Posterior vena cava (tissue), 2 donors: ENCODE measurements at places on chromosomes 6 and 20. TPM values are rescaled to one million over a fixed set of nuclear protein-coding genes. Genes with fewer than 3 reads are reported as not detected.

GRCh38 chr6:37806213-37806612 lies 13.3 kb upstream of the ZFAND3 start:
- DNase-seq = no peak

DNA sequence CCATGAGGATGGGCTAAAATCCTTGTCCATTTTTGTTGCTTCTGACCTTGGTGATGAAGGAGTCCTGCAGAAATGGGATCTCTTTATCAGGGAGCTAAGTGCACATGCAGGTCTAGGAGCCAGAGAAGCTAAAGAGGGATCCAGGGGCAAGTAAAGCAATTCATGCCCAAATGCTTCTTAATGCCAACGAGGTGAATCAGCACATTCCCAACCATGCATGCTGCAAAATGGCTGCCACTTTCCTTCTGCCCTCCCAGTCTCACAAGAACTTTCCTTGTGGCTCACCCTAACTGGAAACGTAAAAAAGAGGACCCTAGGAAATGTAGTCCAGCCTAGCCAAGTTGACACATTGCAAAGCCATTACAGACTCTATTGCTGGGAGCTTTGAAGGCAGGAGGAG lies 298.4 kb downstream of the MAFB start:
- DNase-seq = no peak

- DNase-seq = no peak
Observed at GRCh38 chr6:100296810-100297544, 167.7 kb downstream of the SIM1 start.

GRCh38 chr6:119122336-119122735 lies 43.9 kb upstream of the FAM184A start:
- DNase-seq = no peak

GRCh38 chr6:168890981-168891365 lies 362.7 kb downstream of the THBS2 start:
- DNase-seq = no peak

DNA sequence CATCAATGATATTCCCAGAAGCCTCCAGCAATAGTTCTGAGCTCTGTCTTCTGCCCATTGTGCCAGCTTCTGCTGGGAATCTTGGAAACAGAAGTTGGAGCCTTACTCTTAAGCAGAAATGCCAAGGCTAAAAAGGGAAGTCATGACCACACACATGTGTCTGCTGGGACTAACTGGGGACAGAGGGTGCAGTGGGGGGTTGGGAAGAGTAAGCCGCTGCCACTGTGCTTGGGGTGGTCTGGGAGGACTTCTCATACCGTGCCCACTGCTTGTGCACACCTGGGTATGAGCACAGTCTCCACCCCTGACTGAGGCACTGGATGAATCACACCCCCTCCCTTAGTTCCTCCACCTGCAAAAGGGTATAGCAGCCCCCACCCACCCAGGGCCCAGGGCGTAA lies 90.7 kb downstream of the CDC5L start:
- DNase-seq = no peak

- DNase-seq = no peak
Observed at GRCh38 chr20:18436847-18437246, 30.0 kb downstream of the DZANK1 start.

- DNase-seq = no peak
Observed at GRCh38 chr6:44531442-44532015, 144.0 kb downstream of the CDC5L start.

DNA sequence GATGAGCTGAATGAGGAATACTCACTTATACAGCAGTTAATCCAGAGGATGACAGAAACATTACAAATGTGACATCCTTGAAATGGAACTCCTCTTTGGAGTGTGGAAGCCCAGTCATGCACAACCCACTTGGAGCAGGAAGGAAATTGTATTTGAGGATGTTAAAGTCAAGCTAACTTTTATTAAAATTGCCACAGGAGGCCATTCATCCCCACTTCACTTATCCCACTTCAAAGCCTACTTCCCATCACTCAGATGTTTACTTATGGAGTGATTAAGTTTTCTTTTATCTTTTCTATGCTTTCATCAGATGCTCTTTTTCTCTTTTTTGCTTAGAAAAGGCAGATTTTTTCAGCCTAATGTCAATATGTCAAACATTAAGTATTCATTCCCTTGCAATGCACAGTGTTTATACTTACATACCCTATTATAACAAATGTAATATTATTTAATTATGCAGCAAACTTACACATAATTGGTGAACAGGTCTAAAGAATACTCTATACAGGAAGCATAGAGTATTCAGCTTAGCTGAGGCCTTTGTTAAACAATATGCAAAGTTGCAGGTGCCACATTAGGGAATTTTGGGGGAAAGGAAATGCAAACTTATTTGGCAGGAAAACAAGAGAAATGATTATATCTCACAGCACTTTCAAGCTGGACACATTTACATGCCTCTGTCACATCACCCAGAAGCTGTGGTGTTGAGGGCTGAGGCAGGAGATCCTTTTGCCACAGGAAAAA lies 148.9 kb downstream of the KHDC1L start:
- DNase-seq = no peak

GRCh38 chr20:46913329-46914044 lies 18.8 kb downstream of the EYA2 start:
- DNase-seq = no peak

- no peak for DNase-seq
Observed at GRCh38 chr6:114690625-114691024, 347.8 kb upstream of the HS3ST5 start.

GRCh38 chr6:28407401-28407800 lies 7.9 kb upstream of the ZSCAN12 start:
- no peak for DNase-seq

DNA sequence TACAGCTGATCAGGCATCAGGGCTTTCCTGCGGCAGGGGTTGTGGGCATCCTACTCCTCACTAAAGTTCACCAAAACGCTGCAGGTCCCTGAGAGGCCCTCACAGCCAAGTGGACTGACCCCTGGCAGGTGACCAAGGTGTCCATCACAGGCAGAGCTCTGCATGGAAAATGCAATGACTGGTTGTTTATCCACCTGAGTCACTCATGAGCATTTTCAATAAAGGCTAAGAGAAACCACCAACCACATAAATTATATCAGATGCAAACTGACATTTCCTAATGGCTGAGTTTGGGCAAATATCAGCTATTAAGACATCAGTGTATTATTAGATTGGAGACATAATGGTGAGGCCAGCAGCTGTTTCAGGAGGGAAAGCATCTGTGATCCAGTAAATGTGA lies 152.7 kb upstream of the SYNDIG1 start:
- no peak for DNase-seq

DNA sequence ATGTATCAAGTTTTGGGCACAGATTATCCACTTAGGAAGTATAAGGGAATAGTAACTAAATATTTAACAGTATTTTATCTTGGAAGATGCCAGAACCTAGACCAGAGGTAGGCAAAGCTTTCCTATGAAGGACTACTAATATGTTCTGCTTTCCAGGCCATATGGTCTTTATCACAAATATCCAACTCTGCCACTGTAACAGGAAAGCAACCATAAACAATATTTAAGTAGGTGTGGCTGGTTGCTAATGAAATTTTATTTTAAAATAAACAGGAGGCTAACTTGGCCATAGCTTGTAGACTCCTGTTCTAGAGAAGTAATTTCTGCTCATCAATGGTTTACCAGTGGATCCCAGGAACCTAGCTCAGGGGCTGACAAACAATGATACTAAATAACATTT lies 39.4 kb downstream of the NOL7 start:
- DNase-seq = no peak

DNA sequence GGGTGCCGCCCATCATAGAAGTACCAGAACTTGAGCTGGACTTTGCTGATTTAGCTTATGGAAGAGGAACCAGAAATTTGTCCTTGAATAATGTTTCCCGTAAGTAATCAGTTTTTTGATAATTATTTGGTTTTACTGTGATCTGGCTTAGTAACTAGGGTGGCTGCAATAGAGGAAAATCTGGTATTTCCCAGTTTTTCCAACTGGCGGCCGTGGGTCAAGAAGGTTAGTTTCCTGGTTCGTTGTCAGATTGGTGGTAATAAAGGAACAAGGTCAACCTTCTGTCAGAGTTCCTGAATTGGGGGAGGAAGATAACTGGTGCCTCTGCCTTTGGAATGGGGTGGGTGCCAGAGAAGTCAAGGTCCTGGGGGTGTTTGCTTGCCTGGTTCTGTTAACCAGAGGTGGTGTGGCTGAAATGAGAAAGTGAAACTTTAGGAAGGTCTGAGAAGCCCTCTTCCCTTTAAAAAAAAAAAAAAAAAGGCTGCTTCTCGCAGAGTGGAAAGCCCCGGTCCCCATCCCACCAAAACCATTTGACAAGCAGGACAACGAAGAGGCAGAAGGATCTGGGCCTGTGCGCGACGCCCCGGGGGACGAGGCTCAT lies at the start of gene CALHM6:
CALHM6 (plus strand) TSS at position 45 of the 601 bp plus-strand sequence; CDS start at position 600, 555 bp downstream.
- DNase-seq = no peak

DNA sequence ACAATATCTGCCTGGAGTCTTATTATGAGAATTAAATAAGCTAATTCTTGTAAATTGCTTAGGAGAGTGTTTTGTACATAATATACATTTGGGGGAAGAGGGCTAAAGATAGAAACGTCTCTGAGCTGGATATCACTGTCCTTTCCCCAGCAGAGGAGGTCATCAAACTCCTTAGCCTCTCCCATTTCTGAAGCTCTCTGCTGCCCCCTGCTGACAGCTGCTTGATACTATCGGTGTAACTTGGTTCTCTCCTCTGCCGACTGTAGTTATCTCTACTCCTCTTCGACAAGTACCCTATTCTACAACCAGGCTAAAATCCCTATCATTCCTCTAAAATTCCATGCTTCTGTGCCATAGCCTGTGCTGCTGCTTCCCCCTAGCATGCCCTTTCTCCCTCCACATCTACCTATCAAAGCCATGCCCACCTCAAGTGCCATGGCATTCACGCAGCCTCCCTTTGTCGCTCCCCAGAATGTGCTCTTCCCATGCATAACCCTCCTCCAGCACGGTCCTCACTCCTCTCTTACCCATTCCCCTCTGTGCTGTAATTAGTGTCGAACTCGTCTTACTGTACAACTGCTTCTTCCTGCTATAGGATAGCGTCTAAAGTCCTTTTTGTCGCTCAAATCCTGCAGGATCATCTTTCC lies 101.2 kb downstream of the EPM2A start:
- DNase-seq = peak; percentile 95

- no peak for DNase-seq
Observed at GRCh38 chr20:22523499-22524392, 60.6 kb downstream of the FOXA2 start.

DNA sequence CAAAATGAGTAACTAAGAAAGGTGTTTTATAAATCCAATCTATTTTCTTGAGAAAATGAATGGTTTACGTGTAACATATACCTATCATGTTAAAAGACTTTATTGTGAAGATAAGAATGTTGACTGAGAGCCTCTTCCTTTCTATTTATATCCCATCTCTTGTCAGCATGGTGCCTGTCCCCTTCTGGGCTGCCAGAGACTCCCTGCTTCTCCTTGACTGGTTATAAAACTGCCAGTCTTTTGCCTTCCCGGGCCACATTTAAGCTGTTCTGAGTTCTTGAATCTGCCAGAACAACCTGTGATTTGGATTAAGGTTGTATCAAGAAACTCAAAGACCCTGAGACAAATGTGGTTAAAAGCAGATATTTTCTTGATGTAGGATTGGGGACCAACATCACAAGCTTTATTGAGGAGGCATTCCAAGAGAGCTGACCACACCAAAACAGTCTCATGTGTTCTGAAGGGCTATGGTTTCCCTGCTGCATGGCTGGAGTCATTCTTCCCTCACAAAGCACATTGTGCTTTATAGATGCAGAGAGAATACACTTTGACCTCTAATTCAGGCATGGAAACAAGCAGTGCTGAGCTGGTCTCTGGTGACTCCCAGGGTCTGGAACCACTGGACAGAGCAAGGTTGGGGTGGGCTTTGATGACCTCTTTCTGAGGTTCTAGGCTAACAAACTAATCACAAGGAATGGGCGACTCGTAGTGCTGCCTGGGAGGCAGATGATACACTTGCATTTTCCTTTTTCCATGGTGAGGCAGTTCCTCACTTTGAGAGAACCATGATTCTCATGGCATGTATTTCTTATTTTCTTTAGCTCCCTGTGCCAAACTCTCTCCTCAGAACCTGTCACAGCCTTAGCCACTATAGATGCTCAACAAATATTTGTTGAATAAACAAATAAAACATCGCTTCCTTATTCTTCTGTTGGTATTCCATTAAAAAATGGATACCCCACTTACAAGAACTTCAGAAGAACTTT lies 205.0 kb upstream of the PREP start:
- DNase-seq = no peak

DNA sequence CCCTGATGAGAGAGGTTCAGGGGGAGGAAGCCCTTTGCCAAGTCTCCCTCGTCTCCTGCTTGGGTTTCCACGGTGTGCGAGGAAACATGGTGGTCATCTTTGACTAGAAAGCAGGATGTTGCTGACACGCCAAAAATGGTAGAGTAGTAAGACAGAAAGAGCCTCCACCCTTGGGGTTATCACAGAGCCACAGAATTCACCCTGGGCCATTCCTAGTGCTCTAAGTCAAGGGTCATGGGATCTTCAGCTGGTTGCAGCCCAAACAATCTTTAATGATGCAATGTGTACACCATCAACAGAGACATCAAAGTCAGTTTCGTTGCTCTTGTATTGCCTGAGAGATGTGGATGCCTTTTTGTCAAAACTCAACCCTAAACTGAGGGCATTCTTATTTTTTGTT lies 201.9 kb downstream of the LY86 start:
- DNase-seq = no peak

DNA sequence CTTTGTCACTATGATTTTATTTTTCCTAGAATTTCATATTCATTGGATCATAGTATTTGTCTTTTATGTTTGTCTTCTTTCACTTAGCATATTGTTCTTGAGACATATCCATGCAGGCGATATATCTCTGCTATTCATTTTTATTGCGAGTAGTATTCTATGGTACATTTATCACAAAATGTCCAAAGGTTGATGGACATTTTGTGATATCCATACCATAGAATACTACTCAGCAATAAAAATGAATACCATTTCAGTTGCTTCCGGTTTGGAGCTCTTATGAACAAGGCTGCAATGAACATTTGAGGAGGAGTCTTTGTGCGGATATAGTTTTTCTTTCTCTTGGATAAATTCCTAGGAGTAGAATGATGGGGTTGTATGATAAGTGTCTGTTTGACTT lies 28.8 kb upstream of the EYA2 start:
- no peak for DNase-seq

KHDC1 gene
- total RNA-seq = 1.1 TPM

KCNK16 gene
- not detected for total RNA-seq

NKAPL gene
- total RNA-seq = 2.8 TPM

UNC93A gene
- not detected for total RNA-seq

TRAPPC3L gene
- total RNA-seq = 0.33 TPM

KIF25 gene
- not detected for total RNA-seq
